Right lung (tissue), 10 donors: ENCODE measurements at places on chromosomes 16 and 17. TPM values are rescaled to one million over a fixed set of nuclear protein-coding genes. Genes with fewer than 3 reads are reported as not detected.

GRCh38 chr17:79046916-79047280 is 22.9 kb downstream of the C1QTNF1 start:
- no peak for DNase-seq

DNA sequence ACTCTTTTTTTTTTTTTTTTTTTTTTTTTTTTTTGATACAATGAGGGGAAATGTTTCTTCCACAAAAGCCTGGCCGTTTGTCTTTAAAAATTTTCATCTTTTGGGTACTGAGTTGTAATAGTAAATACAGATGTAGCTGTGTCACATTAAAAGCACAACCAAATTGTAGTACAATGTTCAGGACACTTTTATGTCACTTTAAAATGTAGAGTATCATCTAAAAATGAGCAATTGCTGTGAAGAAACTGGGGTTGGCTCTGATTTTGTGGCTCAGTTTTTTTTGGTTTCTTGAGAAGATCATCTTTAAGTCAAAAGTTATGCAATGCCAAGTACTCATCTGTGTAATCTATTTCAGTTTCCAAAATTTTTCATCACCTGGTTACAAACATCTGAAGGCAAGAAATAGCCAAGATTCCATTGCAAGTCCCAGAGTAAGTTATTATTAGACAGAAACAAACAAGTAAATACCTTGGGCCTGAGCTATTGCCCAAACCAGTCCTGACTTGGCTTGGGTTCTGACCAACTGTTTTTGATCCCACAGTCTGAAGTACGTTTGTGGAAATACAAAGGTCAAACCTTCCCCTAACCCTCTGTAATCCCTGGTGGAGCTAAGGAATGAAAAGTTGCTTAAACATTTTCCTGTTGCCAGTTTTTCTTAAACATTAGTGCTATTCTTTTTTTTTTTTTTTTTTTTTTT is 717.2 kb downstream of the WWOX start:
- peak; percentile 35 for DNase-seq

DNA sequence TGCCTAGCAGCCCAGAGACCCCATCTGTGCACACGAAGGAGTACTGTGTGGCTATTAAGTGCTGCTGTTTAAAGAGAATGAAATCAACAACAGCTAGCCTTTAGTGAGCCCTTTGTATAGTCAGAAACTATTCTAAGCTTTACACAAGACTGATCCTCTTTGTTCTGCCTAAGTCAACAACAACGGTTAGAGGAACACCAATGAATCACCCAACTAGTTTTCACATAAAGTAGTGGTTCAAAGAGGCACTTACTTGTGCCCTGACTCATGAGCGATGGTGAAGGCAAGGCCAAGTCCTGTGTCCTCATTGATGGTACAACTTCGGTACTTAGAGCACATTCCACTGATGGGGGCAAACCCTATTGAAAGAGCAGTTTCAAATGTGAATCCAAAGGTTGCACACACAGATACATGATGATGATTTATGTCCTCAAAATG is 75.8 kb downstream of the ADAMTS18 start:
- no peak for DNase-seq

DNA sequence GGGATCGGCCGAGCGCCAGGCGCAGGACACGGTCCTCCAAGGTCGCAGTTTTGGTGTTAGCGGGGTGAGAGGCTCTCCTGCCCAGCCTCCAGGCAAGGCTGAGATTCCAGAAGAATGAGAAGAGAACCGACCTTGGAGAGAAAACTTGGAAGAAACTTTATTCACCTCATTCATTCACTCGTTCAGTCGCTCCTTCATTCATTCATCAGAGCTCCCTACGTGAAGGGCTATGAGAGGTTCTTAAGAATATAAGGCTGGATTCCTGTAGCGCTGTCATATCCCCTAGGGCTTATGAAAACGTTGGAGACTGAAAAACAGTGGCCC is 991 bp upstream of the MYH10 start:
- DNase-seq, result no peak

DNA sequence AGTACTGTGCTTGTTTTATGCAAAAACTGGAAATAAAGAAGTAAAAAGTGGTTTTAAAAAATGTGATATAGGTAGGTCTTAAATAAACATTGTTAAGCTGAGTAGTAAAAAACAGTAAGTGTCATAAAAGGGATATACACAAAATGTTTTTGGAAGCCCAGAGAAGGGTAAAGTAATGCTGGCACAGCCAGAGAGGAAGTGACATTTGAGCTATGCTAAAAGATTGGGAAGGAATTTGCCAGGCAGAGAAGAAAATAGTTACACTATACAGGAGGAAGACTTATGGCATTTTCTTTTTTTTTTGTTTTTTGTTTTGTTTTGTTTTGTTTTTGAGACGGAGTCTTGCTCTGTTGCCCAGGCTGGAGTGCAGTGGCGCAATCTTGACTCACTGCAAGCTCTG is 40.8 kb upstream of the TAOK1 start:
- DNase-seq, result no peak

Gene CALB2
- polyA plus RNA-seq, result not detected

Gene SECTM1
- 1.9 TPM for polyA plus RNA-seq
